Esophagus squamous epithelium (tissue), 5 donors: ENCODE measurements at places on chromosomes 5 and 9. TPM values are rescaled to one million over a fixed set of nuclear protein-coding genes. Genes with fewer than 3 reads are reported as not detected.

The PCDH1 gene
- 131 TPM for total RNA-seq

The WDR38 gene
- total RNA-seq = not detected

The DPYSL3 gene
- 5.9 TPM for total RNA-seq

The IL5 gene
- total RNA-seq = not detected

The TAS2R1 gene
- not detected for total RNA-seq

The PFN3 gene
- total RNA-seq = not detected

The SLC12A7 gene
- total RNA-seq = 4.5 TPM

DNA sequence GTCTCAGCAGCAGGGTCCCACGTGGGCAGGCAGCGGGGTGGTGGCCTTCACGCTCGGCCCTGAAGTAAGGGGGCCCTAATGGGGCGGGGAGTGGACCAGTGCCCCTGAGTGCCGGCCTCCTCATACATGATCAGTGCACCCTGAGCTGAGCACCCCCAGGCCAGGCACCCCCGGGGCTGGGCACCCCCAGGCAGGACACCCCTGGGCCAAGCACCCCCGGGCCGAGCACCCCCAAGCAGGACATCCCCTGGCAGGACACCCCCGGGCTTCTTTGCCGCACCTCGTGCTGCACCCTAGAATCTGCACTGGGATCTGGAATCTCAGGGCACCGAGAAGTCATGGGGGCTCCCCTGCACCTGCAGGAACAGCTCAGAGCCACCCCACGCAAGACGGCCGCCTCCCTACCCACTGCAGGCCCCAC is 51.4 kb downstream of the EXD3 start:
- no peak overlapping the region for H3K4me3 ChIP-seq
- H3K4me1 ChIP-seq = no peaks in the 10 kb centered on the region
- no peaks in the 10 kb centered on the region for H3K36me3 ChIP-seq

DNA sequence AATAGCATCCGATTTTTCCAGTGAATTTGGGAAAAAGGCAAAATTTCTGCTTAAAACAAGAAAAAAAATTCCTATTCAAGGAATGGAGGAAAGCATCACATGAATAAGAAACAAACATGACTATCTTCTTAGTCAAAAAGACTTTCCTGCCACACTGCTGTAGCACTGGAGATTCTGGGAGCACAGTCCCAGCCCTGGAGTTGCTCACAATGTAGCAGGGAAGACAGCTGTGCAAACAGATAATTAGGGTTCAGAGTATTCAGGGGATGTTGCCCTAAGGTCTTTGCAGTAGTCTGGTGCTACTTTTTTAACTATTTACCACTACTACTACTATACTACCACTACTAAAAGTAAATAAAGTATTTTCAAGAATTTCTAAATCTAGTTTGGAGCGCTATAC is 86.5 kb downstream of the BNC2 start:
- H3K4me3 ChIP-seq = no peak overlapping the region
- H3K27me3 ChIP-seq = no peaks in the 10 kb centered on the region
- H3K4me1 ChIP-seq = no peaks in the 10 kb centered on the region
- no peak for DNase-seq
- no peak overlapping the region for H3K27ac ChIP-seq
- H3K36me3 ChIP-seq = no peaks in the 10 kb centered on the region

DNA sequence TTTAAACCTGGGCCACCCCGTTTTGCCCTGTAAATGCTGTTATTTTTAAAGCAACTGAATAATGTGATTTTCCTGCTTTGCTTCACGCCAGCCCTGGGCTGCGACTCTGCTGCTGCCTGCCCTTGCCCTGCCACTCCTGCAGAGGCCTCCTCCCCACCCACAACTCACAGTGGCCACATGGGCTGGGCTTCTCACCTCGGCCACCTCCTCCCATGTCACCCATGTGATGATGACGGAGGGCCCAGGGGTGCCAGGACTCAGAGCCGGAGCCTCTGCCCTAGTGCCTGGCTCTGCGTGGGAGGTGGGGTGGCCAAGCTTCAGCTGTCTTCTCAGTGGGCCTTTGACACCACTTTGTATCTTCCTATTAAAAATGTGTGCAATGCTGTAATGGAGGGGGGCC is 48.1 kb upstream of the NKD2 start:
- DNase-seq = no peak
- no peak overlapping the region for H3K27ac ChIP-seq
- H3K36me3 ChIP-seq = no peaks in the 10 kb centered on the region
- H3K4me3 ChIP-seq = no peak overlapping the region
- peaks cover 87% of the 10 kb centered on the region for H3K27me3 ChIP-seq

- H3K27me3 ChIP-seq = no peaks in the 10 kb centered on the region
- no peak for DNase-seq
- peaks cover 28% of the 10 kb centered on the region for H3K4me1 ChIP-seq
- H3K27ac ChIP-seq = no peak overlapping the region
- no peak overlapping the region for H3K4me3 ChIP-seq
These were observed 14.7 kb downstream of the GM2A start for GRCh38 chr5:151267491-151268260.

- no peaks in the 10 kb centered on the region for H3K4me1 ChIP-seq
- H3K27me3 ChIP-seq = no peaks in the 10 kb centered on the region
- H3K36me3 ChIP-seq = peaks cover 15% of the 10 kb centered on the region
- H3K4me3 ChIP-seq = no peak overlapping the region
- H3K27ac ChIP-seq = no peak overlapping the region
These were observed 8.9 kb downstream of the SRP19 start for GRCh38 chr5:112869948-112870347.

GRCh38 chr5:36928947-36929346 is 52.4 kb downstream of the NIPBL start:
- no peak overlapping the region for H3K27ac ChIP-seq
- H3K36me3 ChIP-seq = no peaks in the 10 kb centered on the region
- no peaks in the 10 kb centered on the region for H3K4me1 ChIP-seq
- H3K27me3 ChIP-seq = no peaks in the 10 kb centered on the region
- no peak overlapping the region for H3K4me3 ChIP-seq

- no peak overlapping the region for H3K27ac ChIP-seq
- H3K36me3 ChIP-seq = no peaks in the 10 kb centered on the region
- H3K4me3 ChIP-seq = no peak overlapping the region
These were observed 127.6 kb upstream of the NMUR2 start for GRCh38 chr5:152532714-152533113.

DNA sequence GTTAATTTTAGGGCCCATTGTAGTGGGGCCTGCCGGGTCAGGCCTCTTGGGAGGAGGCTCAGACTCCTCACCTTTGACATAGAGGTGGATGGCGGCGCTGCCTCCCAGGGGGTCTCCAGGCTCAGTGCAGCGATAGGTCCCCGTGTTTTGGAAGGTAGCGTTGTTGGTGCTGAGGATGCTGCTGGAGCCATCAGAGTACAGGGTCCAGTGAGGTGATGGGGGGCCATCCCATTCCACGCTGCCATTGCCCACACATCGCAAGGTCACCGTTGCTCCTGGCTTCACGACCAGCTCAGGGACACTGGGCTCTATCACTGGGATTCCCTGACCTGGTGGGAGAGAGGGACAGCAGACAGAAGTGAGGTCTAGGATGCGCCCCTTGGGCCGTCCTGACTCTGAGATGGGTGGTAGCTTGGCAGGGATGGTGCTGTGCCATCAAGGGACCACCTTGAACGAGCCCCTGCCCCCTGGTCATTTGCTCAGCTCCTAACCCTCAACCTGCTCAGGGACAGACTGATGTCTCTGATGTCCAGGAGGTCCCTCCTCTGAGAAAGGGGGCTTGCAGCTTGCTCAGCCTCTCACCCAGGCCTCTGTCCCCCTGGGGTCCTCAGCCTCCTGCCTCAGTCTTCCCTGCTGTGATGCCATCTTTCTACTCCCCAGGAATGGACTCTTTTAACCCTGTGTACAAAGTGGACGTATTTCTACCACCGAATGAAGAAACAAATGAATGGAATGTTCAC is 5.5 kb downstream of the CSF1R start:
- no peaks in the 10 kb centered on the region for H3K36me3 ChIP-seq
- H3K4me3 ChIP-seq = no peak overlapping the region
- no peak for DNase-seq
- no peaks in the 10 kb centered on the region for H3K27me3 ChIP-seq
- H3K27ac ChIP-seq = no peak overlapping the region

GRCh38 chr9:107548298-107549142 is 59.0 kb upstream of the KLF4 start:
- no peaks in the 10 kb centered on the region for H3K36me3 ChIP-seq
- H3K27ac ChIP-seq = no peak overlapping the region
- DNase-seq = no peak
- H3K27me3 ChIP-seq = no peaks in the 10 kb centered on the region
- peaks cover 6% of the 10 kb centered on the region for H3K4me1 ChIP-seq

DNA sequence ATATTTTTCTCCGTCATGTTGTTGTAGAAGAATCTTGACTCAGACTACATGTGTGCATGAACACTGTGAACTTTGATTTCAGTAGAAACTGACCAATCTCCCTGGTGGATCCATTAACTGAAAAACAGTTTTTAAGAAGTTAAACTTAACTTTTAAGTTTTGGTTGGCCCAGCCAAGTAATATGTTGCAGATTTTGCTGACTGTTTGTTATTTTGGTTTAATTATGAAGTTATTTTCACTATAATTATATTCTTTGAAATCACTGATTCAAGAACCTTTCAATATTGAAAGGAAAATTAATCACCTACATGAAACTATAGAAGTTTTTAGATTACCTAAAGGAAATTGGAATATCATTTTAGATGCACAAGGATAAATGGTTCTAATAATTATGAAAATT is 373.6 kb upstream of the COX7C start:
- no peak overlapping the region for H3K27ac ChIP-seq
- no peaks in the 10 kb centered on the region for H3K36me3 ChIP-seq
- H3K4me3 ChIP-seq = no peak overlapping the region
- no peak for DNase-seq

- peaks cover 80% of the 10 kb centered on the region for H3K4me1 ChIP-seq
- no peak overlapping the region for H3K4me3 ChIP-seq
- H3K27ac ChIP-seq = no peak overlapping the region
- H3K36me3 ChIP-seq = peaks cover 15% of the 10 kb centered on the region
- DNase-seq = no peak
- no peaks in the 10 kb centered on the region for H3K27me3 ChIP-seq
These were observed 6.3 kb downstream of the PJA2 start for GRCh38 chr5:109403469-109403868.

DNA sequence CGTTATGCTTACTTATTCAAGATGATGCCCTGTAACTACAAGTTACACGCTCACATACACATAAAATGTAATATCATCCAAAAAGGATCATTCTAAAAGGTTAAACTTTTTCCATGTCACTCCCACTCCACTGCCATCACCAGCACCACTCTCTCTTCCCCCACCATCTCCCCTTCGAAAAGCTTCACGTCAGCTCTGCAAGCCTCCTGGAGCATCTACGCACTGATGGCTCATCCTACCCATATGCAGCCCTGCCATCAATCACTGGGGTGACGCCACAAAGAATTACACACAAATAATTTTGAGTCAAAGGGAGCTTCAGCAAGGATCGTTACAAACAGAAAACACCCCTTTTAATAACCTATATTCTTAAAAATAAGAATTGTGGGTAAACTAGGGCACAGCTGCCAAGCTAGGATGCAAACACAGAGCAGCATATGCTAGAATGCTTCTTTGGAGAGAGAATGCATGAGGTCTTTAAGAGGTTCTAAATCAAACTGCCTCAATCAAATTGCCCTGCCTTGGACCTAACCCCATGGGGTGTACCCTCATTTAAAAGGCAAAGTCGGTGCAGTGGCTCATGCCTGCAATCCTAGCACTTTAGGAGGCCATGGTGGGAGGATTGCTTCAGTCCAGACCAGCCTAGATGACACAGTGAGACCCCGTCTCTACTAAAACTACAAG is 56.1 kb downstream of the SHB start:
- H3K4me1 ChIP-seq = peaks cover 62% of the 10 kb centered on the region
- H3K27me3 ChIP-seq = no peaks in the 10 kb centered on the region
- peaks cover 38% of the 10 kb centered on the region for H3K36me3 ChIP-seq

- H3K27ac ChIP-seq = no peak overlapping the region
- H3K4me3 ChIP-seq = no peak overlapping the region
- H3K36me3 ChIP-seq = no peaks in the 10 kb centered on the region
These were observed 101.7 kb downstream of the PSD2 start for GRCh38 chr5:139897342-139897741.

DNA sequence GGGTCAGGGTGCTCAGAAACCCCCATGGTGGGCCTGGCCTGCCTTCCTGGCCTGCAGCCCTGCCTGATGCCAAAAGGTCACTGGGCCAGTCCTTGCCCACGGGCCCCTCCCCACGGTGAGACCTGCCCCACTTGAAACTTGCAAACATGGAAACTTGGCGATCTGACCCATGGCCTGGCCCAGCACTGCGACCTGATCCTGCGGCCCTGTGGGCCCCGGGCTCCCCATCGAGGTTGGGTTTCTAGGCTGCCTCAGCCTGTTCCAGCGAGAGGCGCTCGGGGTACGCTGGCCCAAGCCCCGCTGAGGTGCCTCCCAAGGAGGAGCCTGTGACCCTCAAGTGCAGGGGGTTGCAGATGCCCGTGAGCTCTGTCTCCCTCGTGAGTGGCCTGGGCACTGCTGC is 37.5 kb upstream of the SLC6A19 start:
- H3K36me3 ChIP-seq = no peaks in the 10 kb centered on the region
- no peaks in the 10 kb centered on the region for H3K27me3 ChIP-seq
- no peak overlapping the region for H3K27ac ChIP-seq
- no peak overlapping the region for H3K4me3 ChIP-seq

DNA sequence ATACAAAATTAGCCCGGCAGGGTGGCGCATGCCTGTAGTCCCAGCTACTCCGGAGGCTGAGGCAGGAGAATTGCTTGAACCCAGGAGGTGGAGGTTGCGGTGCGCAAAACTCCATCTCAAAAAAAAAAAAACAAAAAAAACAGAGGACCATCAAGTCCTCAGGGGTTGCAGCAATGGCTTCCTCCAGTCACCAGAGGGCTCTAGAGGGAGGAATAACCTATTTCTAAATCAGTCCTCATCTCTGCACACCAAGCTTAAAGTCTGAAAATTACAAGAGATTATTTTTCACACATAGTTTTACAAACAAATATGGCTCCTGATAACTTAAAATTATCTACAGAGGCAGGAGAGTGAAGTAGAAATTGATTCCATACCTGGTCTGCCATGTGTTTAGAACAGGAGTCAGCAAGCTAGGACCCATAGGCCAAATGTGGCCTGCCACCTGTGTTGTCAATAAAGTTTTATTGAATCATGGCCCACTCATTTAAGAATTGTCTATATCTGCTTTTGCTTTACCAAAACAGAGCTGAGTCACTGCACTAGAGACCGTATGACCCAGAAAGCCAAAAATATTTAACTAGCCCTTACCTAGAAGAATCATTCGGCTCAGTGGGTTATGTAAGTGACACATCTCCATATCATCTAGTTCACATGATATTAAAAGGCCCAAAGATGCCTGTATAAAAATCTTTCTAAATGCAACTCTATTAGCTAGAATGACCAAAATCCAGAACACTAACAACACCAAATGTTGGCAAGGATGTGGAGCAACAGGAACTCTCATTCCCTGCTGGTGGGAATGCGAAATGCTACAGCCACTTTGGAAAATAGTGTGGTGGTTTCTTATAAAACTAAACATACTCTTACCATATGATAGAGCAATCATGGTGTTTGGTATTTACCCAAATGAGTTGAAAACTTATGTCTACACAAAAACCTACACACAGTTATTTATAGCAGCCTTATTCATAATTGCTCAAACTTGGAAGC is 207.7 kb downstream of the FRMD3 start:
- no peaks in the 10 kb centered on the region for H3K36me3 ChIP-seq
- H3K4me1 ChIP-seq = no peaks in the 10 kb centered on the region
- no peak overlapping the region for H3K4me3 ChIP-seq
- no peak for DNase-seq
- no peak overlapping the region for H3K27ac ChIP-seq
